Heart right ventricle (tissue), 16 donors: ENCODE measurements at places on chromosomes 2 and 18. TPM values are rescaled to one million over a fixed set of nuclear protein-coding genes. Genes with fewer than 3 reads are reported as not detected.

GRCh38 chr2:11543337-11544216 lies 9.7 kb downstream of the GREB1 start:
- DNase-seq: no peak

- no peak for DNase-seq
Observed at GRCh38 chr2:9092383-9093282, 89.1 kb upstream of the MBOAT2 start.

GRCh38 chr18:55419947-55420664 lies 167.9 kb downstream of the TCF4 start:
- DNase-seq: no peak

- no peak for DNase-seq
Observed at GRCh38 chr2:71269511-71270090, 42.7 kb upstream of the PAIP2B start.

DNA sequence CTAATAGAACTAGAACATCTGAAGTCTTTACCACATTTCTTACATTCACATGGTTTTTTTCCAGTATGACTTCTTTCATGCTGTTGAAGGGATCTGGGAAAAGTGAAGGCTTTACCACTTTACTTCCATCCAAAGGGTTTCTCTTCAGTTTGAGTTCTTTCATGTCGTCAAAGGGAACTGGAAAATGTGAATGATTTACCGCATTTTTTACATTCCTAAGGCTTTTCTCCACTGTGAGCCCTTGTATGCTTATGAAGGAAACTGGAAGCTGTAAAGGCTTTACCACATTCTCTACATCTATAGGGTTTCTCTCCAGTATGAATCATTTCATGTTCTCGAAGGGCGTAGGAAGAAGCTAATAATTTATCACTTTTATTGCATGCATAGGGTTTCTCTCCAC lies 46.7 kb downstream of the NBEAL1 start:
- no peak for DNase-seq

The FRZB gene
- 3.9 TPM for total RNA-seq

DNA sequence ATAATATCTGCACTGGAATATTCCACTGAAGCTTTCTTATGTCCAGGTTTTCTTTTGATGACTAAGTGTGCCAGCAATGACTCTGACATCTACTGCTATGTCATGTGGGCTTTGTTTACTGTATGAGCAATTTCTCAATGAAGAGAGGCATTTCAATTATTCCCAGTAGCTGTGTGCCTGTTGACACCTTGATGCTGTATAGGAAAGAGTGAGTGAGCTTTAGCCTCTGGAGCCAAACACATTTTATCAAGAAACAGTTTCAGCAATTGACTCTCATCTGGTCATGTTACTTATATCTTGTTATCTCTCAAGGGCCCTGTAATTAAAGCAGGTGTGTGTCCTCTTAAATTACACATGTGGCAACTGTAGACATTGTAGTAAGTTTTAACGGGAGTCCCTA lies 493.2 kb upstream of the FANCL start:
- DNase-seq: no peak

DNA sequence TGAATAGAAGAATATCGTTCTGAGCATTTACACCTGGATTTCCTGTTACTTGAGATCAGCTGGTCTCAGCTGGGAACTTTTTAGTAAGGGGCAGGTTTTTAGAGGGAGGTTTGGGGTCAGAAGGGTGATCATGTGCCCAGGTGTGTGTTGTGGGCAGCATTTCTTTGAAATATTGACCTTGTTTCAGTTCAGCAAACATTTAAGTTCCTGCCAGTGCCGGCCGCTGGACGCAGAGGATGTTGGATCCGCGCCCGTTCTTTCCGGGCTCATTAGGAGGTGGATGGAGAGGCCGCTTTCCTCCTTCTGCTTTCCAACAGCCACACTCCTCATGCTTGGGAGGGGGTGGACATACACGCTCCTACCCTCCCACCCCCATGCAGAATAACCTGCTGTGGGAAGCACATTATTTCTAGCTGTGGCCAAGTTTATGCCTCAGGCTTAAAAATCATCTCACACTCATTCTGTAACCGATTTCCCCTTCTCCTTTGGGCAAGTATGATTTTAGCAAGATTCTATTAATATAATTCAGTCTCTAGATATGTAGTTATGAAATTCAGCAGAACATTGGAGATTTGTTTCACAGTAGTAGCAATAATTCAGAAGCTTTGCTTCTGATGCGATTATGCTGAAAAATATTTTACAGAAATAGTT lies 131.4 kb downstream of the ZNF236 start:
- peak; percentile 75 for DNase-seq
